BJ (cell line): ENCODE measurements at places on chromosomes 2 and 18.

GRCh38 chr2:102100371-102101096 is 42.0 kb upstream of the IL1R1 start:
- DNase-seq = no peak

DNA sequence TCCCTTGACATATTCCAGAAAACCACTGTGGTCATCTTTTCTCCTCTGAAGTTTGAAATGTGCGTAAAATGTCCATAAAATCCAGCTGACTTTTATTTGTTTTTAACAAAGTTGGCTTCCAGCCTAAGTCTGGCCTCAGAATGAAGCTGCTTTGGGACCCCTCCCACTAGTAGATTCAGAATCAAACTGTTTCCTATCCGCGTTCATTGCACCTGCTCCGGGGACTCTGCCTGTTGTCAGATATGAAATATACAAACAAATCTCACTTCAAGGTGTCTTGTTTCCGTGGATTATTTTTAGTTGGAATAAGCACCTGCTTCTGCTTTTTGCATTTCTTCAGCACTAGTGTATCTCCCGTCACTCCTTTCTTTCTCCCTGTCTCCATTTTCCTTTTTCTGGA is 115.7 kb upstream of the FHL2 start:
- no peak for DNase-seq

DNA sequence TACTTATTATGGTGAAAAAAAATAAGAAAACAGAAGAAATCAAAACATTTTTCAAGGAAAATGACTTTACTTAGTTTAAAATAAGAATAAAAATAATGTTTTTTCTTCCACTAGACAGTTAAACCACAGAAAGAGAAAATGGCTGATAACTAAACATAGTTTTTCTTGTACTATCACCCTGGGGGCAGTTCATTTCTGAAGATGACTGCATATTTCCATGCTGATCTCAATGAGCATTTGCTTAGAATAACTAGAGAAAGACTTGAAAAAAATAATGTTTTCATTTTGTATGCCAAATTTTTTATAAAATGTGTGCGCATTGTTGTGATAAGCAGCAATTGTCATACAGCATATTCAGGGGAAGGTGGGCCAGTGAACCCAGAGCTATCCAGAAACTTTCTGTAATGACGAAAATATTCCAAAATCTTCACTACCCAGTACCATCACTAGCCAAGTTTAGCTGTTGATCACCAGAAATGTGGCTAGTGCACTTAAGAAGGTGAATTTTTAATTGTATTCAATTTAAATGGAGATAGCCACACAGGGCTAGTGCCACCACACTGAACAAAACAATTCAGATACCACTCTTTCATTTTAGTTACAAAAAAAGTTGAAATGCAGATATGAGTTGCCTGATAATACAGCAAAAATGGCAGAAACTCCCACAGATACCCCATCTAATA is 513.4 kb upstream of the NETO1 start:
- no peak for DNase-seq

GRCh38 chr18:245282-245847 is 22.5 kb downstream of the THOC1 start:
- no peak for DNase-seq

DNA sequence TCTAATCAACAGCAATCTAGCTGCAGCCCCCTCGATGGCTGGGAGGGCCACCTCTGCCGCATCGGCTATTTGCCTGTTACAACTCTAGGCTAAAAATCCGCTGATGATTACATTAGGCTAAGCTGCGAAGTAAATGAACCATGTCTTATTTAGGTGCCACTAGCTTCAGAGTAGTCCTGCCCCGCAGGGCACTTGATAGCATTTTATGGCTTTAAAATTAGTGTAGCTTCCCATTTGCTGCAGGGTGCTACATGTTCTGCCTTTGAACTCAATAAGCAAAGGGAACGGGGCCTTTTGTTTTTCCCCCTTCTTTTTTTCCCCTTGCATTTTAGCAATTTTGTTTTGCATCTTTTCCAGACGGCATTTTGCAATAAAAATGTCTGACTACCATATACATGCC is 270.2 kb downstream of the GBX2 start:
- no peak for DNase-seq

DNA sequence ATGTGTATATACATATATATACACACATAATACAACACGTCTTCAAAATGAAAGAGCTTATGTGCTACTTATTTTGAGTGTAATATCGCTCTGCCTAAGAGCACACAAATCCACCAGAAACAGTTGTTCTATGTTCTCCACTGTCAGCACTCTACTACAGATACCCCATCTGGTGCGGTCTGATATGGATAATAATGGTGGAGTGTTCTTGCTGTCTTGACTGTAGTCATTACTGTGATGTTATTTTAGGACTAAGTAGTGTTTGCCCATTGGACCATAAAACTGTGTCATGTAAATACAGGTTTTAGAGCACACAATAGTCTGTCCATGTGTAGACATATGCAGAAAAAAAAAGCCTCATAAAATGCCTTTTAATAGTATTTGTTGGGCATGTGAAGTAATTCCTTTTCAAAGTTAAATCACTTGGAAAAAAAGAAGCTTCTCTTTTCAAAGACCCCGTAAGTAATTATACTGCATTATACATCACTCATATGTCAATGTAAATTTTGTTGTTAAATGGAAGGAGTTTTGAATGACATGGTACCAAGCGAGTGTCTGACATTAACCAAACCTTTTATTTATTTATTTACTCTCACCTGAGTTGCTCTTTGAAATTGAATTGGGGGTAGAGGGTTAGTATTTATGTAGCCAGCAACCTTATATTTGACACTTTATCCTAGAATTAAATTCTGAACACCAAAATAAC is 1249.2 kb upstream of the ZEB2 start:
- no peak for DNase-seq

GRCh38 chr18:46596119-46596518 is 60.9 kb downstream of the LOXHD1 start:
- no peak for DNase-seq

DNA sequence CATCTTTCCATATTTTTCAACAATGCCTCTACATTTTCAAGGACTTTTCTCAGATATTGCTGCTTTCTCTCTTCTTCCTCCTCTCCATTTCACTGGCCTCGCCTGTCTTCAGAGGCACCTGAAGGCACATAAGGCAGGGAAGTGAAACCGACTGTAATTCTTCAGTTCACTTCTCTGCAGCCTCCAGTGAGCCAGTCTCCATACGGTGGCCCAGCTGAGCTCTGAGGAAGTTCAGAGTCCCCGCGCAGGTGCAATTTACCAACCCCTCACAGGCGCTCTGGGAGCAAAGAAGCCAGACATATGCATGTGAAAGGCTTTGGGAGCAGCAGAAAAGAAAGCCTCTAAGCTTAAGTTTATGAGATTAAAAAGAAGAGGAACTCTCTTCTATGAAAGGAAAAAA is 12.4 kb downstream of the KLHL14 start:
- DNase-seq = no peak

GRCh38 chr2:159065891-159066290 is 97.5 kb downstream of the TANC1 start:
- no peak for DNase-seq

- peak; percentile 46 for DNase-seq
Observed at GRCh38 chr2:18966131-18966530, 376.8 kb upstream of the NT5C1B start.

DNA sequence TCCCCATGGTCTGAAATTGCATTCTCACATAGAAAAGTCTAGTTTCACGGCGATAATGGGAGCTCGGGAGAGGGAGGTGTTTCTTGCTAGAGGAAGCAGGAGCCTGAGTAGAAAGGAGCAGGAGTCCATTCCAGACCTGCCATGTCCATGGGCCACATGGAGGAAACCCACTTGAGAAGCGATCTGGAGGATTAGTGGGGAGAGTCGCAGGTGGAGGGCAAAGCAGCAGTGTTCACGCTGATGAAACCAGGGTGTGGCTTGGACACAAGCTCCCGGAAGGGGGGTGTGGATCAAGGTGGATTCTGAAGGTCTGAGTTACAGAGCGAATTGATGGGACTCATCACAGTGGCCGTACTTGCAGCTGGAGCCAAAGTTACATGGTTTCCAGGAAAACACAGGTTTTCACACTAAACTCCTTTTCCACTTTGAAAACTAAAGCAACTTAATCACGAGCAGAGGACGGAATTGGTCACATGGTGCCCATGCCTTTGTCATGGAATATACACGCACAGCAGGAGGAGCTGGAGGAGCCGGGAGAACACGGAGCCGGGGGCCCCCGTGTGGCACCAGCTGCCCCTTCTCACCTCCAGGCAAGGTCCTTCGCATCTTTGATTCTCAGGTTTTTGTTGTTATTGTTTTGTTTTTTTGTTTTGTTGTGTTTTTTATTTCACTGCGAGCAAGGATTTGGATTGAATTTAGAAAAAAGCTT is 255.1 kb upstream of the MYT1L start:
- DNase-seq = no peak

DNA sequence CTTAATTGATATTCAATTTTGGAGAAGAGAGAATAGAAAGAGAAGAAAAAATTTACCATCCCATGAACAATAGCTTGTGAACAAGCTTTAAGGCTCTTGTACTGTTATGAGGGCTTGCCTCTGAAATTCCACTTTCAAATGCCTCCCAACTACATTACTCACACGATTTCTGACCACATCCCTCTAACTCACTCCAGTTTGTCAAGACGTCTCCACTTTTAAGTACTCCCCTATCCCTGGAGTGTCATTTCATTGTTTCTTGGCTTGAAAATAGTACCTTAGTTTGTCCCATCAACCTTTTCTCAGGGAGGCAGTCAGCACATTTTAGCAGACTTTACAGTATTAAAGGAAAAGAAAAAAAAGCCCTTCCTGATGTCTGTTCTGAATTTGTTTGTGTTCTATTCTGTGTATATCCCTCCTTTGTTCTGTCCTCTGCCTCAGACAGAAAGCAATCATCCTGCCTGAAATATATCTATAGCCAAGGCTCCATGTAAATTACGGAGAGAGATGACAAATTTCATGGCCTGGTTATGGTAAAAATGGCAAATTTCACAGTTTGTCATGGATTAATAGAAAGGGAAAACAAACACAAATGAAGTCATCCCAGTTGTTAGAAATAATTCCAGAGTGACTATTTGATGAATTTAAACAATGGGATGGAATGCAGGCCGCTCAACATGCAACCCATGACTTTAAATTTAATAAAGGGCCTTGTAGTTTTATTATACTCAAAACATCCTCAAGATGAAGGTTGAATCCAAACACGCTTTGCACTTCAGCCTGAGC is 228.8 kb downstream of the ETAA1 start:
- DNase-seq = no peak

- no peak for DNase-seq
Observed at GRCh38 chr18:627231-627630, 30.2 kb upstream of the TYMS start.

DNA sequence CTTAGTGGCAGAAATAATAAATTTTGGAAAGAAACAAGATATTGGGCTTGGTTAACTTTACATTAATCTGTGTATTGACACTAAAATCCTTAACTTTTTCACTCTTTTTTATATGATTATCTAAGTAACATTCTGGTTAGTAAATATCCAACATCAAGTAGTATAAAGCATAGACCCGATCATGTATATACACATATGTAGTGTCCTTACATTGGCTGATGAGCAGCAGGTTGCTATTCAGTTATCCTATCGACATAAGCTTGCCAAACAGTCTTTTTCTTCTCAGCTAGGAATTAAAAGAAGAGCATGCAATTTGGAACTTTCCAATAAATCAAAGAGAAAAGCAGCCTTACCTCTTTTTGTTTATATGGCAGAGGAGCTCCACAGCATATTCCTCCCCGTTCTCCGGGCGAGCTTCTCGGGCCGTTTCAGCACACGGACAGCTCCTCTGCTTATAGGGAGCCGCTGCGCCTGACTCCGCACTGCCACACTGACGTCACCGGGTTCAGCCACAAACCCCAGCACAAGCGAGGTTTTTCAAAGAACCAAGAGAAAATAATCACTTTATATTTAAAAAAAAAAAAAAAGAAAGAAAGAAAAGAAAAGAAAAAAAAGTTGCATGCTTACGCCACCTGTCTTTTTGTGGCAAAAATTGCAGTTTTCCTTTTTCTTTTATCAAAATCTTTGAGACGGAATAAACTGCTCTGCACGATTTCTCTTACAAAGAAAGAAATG is at the start of gene SCG2:
SCG2 (minus strand) TSS at position 430 of the 735 bp plus-strand sequence. CDS start 3,079 bp downstream, outside the sequence.
- DNase-seq = no peak

GRCh38 chr18:42915299-42915698 is 200.2 kb downstream of the RIT2 start:
- no peak for DNase-seq

DNA sequence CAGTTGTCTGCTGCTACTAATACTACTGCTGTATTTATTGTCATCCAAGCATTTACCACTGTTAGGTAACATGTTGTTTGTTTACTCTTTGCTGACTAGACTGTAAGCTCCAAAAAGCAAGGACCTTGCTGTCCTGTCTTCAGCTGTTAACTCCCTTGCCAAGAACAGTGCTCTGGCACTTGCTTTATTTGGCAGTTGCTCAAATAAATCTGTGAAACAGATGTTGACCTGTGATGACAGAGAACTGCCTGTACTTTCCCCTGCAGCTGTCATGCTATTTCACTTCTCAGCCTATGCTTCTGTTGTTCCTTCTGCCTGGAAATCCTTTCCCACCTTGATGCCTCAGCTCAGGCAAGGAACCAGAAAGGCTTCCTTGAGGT is 181.2 kb downstream of the ATAD2B start:
- no peak for DNase-seq

DNA sequence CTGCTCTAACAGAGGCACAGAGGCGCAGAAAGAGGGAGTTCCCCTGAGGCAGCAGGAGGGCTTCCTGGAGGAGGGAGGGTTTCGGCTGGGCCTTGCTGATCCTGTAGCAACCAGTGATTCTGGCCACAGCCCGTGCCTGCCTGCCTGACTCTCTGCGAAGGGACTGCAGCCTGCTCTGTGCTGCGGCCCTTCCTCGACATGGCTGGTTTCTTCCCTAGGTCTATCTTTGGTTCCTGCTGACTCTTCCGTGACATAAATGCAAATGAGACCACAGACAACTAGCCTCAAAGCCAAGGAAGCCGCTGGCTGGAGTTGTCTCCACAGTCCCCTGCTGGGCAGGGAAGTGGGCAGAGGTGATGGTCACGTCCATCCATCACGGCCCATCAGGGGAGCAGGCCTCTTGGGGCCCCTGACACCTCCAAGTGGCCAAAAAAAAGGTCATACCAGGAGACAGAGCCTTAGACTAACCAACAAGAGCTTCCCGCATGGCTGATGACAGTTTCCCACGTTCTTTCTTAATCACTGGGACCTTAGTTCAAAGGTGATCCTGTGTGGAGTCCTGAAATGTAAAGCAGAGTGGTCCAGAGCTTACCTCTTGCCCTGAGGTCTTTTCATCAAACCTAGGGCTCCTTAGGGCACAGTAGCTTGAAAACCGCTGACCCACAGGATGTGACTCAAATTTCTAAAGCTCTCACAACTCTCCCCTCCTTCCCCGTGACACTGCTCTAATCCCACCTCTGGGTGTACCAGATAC is 55.3 kb downstream of the HS1BP3 start:
- DNase-seq = no peak

- no peak for DNase-seq
Observed at GRCh38 chr2:200443376-200443775, 66.5 kb downstream of the KCTD18 start.
